ENCODE measurements at places on chromosomes 1 and 21.

- DNase-seq: no peak
Measured at GRCh38 chr1:163063143-163063542, 6.0 kb upstream of the RGS4 start.

DNA sequence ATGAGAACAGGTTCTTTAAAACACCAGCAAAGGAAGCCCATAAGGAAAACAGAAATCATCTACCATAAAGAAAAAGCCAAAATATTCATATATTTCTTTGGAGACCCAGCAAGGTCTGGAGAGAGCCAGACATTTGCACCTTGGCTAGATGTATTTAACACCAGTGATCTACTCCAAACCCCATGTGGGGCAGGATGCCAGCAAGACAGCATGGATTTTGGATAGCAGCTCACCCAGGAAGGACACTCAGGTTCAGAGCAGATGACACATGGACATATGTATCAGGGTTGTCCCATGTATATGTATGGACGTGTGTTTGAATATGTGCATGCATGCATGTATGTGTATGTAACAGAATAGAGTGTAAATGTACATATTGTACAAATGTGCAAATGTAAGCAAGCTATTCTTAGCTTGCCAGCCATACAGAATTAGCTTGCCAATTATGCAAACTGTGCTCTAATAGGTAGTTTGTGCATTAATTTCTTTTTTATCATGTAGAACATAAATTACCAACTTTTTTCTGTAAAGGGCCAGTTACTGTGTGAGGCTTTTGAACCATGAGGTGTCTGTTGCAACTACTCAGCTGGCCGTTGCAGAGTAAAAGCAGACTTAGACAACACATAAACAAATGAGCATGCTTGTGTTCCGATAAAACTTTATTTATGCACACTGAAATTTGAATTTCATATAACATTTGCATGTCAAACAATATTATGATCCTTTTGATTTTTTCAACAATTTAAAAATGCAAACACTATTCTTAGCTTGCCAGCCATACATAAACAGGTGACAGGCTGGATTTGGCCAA is 73.5 kb upstream of the KAZN start:
- no peak for DNase-seq

DNA sequence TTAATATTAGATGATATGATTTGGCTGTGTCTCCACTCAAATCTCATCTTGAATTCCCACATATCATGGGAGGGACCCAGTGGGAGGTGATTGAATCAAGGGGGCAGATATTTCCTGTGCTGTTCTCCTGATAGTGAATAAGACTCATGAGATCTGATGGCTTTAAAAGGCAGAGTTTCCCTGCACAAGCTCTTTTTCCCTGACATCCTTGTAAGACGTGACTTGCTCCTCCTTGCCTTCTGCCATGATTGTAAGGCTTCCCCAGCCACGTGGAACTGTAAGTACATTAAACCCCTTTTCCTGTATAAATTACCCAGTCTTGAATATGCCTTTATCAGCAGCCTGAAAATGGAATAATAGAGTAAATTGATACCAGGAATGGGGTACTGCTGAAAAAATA is 13.3 kb upstream of the F13B start:
- DNase-seq: no peak

GRCh38 chr21:39108291-39109162 is 74.7 kb downstream of the PSMG1 start:
- DNase-seq: no peak

DNA sequence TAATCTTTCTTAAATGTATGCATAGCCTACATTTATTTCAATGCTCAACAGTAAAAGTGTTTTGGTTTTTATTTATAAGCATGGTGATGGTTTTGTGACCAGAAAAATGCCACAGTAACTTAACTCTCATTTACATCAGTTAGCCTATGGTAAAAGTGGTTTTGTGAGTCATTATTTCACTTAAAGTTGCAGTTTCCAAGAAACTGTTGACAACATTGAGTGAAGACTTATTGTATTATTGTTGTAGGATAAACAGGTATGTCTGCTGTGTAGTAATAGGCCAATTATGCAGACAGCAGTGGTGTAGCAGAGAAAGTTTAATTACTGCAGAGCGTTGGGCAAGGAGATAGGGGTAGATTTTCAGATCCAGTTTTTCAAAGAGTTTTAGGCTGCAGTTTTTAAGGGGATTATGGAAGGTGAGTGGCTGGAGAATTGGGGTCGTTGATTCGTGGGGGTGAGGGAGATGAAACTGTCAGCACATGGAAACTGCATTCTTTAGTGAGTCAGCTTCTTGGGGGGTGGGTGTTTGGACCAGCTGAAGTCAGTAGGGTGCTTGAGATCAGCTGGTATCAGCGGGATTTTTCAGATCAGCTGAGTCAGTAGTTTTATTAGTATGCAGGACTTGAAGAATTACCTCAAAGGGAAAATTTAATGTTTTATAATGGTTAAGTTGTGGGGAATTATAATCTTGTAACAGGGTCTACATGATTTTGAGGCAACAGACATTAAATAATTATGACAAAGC is 168.7 kb upstream of the FMN2 start:
- no peak for DNase-seq

GRCh38 chr1:8555582-8555981 is 237.7 kb downstream of the SLC45A1 start:
- no peak for DNase-seq

GRCh38 chr1:212600980-212601379 is 7.6 kb upstream of the ATF3 start:
- DNase-seq: no peak

DNA sequence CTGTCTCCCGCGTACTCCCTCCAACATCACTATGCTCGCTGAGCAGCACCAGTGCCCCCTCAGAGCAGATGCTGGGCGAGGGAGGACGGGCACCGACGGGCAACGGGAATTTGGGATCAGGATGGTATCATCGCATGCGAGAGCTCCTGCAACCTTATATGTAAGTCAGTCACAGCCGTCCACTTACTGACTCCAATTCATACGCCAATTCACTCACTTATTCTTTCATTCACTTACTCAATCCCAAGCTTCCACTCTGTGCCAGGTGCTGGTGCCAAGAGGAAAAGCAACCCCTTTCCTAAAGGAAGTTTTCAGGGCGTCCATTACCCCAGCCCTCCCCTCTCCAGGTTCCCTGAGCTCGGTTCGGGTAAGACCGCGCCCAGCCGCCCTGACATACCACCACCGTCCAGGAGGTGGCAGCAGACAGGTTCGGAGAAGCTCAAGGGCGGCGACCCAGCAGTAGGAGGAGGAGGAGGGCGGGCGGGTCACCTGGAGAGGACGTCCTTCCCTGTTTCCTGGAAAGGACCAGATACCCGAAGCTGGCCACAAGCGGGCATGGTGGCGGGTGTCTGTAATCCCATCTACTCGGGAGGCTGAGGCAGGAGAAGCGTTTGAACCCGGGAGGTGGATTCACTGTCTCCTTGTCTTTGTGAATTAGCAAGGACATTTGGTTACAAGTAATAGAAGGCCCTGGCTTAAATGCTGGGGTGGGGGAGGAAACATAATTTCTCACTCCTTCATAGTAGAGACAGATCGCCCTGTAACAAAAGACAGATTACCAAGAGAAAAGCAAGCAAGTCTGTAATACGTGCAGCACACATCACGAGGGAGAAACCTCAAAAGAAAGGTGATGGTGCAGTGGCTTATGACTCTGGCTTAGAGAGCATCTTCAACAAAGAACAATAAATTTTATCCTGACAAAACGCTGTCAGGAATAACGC is 7.6 kb upstream of the IL22RA1 start:
- DNase-seq: peak; percentile 86
